ENCODE measurements at places on chromosomes 16 and 17. TPM values are rescaled to one million over a fixed set of nuclear protein-coding genes. Genes with fewer than 3 reads are reported as not detected.

DNA sequence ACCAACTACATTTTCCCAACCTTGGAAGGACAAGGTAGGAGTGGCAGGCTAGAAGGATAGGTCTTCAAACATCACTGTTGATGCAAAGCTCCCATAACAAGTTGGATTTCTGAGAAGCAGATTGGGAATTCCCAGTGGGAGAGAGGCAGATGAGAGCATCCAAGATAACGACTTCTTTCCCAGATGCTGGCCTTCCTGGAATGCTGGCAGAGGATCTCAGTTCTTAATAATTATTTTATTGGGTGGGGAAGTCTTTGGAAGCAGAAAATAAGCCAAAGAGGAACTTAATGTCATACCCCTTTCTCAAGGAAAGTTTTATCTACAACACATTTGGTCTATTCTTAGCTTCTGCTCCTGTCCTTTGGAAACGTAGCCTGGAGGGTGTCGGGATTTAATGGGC lies 64.5 kb downstream of the MPRIP start:
- DNase-seq, result no peak

The CD300E gene
- total RNA-seq, result 0.91 TPM

DNA sequence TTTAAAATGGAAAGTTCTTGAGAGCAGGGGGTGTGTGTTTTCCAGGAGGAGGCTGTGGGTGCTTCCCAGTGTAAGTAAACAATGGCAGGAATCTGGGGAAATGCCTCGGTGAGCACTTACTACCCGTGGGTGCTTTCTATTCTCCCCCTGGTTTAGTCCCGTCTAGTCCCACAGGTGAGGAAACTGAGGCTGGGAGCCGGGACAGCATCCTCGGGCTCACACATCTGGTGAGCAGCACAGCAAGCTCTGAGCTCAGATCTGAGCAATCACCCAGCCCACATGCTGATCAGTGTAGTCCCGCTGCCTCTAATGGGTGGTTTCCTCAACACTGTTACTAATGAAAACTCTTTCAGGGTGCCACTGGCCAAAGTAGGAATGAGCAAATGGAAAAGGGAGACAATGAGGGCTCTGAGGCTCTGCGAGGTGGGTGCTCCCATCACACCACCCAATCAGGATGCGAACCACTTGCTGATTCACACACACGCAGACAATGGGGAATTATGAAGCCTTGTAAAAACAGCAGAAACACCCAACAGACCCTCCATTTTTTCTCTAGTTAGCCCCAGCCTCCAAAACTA lies 202.6 kb downstream of the PARN start:
- no peak for DNase-seq

- DNase-seq, result no peak
Observed at GRCh38 chr17:67712375-67712774, 5.4 kb upstream of the NOL11 start.

The ENO3 gene
- total RNA-seq, result 1,434 TPM

GRCh38 chr17:50624321-50624934 lies 10.3 kb upstream of the ABCC3 start:
- DNase-seq, result no peak

- no peak for DNase-seq
Observed at GRCh38 chr16:49529411-49530045, 155.9 kb downstream of the C16orf78 start.
